ENCODE measurements at places on chromosomes 3 and 15.

DNA sequence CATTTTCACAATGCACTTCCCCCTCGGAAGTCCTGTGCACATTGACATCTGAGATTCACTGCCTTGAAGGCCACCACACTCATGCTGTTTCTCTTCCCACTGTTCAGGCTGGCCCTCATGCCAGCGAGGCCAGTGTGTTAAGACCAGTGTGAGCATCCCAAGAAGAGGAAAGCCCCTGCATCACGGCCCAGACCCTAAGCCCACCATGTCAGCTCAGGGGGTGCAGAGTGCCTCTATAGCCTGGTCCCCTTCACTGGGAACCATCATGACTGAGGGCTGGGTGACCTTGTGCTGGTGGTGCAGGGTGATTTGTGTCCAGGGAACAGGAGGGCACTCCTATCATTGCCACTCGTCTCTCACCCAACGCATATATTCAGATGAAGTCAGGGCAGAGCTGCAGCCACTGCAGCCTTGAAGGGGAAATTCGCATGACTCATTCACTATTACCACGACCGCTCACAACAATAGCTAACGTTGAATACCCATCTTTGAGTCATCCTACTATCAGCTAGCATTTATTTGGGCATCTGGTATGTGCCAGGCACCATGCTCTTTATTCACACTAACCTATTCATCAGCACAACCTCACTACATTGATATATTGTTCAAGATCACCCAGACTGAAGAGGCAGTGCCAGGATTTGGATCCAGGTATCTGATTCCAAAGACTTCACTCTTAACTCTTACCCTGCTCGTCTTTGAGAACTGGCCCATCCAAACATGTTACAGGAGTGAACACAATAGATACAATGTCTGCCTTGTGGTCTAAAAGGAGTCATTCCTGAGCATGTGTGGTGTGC is 58.8 kb upstream of the SLC6A11 start:
- DNase-seq: no peak

DNA sequence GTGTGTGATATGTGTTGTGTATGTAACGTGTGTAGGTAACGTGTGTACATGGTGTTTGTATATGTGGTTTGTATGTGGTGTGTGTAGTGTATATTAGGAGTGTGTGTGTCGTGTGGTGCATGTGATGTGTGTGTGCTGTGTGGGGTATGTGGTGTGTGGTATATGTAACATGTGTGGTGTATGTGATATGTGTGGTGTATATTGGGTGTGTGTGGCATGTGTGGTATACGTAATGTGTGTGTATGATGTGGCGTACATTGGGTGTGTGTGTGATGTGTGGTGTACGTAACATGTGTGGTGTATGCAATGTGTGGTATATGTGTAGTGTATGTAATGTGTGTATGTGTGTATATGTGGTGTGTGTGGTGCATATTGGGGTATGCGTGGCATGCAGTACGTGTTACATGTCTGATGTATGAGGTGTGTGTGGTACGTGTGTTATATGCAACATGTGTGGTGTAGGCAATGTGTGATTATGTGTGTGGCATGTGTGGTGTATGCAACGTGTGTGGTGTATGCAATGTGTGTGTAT is 41.2 kb downstream of the ARRDC4 start:
- DNase-seq: no peak

DNA sequence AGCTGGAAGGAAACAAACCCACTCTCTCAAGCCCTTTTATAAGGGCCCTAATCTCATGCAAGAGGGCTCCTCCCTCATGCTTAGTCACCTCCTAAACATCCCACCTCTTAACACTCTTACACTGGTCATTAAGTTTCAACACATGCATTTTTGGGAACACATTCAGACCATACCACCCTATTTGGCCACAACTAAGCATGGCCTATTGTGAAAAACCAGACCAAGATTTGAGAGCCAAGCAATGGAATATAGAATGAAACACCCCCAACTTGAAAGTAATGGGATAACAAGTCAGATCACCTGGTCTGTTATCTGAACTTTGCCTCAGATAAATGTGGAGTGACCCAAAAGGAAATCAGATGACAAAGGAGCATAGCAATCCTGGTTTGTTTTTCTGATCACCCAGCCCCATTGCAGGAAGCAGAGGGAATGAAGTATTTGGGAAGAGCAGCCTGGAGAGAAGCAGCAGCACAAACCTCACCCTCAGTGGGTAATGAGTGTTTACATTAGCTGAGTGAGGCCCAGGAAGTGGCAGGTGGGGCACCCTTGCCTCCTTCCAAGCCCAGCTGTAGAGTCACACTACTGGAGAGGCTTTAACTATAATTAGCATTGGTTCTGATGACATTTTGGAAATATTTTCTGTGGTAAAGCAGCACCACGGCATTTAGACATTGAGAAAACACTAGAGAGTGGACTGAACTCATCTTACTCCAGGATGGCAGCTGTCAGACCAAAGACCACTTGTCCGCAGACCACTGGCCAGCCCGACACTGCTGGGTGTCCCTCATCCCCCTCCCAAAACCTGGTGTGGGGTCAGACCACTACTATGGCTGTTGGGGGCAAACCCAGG is 48.8 kb upstream of the PRTG start:
- no peak for DNase-seq

GRCh38 chr3:98185180-98185579 is 18.7 kb downstream of the OR5H15 start:
- DNase-seq: no peak

- no peak for DNase-seq
Observed at GRCh38 chr3:133691273-133692107, 29.7 kb upstream of the TOPBP1 start.

DNA sequence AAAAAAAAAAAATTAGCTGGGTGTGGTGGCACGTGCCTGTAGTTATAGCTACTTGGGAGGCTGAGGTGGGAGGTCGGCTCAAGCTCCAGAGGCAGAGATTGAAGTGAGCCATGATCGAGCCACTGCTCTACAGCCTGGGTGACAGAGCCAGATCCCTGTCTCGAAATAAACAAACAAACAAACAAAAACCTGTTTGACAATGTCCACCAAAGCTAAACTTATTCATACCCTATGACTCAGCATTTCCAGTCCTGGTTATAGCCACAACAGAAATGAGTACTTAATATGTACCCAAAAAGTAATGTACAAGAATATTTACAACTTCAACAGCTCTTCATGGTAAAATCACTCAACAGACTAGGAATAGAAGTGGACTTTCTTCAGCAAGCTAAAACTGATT is 31.1 kb downstream of the SERP1 start:
- no peak for DNase-seq

DNA sequence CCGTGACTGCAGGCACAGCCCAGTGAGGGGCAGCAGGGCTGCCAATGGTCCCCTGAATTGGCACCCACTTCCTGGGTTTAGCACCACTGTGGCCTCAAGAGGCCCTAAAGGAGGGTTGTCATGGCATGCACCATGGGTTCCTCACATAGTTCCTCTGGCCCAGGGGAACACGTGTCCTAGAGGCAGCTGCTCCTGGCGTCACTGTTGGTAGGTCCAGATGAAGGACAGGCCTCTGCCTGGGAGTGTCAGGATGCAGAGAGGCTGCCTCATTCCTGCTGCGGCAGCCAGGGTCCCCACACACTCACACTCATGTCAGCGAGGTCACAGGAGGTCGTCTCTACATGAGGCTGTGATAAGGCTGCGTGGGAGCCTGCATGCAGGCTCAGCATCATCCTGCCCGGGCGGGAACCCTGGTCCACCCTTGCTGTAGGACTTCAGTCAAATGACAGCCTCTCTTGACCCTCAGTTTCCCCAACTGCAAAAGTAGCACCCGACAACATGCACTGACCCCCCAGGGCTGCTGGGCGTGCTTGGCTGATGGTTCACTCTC is 26.1 kb upstream of the SFMBT1 start:
- no peak for DNase-seq

- DNase-seq: no peak
Observed at GRCh38 chr3:134707908-134708597, 57.2 kb upstream of the KY start.

DNA sequence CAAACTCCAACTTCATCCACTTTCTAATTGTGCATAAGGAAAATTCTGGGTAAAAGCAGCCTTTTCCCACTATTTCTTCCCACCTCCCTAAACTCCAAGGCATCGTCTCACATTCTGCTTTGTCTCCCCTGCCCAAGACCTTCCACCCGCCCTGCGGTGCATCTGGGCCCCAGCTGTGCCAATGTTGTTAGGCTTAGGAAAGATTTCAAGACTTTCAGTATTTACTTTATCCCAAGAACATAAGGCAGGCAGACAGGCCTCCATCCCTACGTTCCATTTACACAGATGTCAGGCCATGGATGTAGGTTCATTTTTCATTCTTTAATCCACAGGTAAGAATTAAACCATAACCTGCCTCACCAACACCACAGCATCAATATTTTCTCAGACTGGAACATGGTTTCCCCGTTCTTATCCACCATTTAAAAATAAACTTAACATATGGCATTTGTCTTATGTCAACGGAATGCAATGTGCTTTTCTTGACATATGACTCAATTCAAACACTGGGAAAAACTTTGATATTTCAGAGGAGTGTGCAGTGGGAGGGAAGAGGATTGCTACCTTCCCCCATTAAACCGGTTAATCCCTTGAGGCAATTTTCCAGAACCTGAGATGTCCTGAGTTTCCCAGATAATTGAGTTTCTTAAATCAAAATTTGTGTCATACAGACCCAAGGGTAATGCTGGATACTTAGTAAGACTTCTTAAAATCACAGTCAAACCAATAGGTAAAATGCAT is 238.0 kb upstream of the LRIG1 start:
- DNase-seq: no peak

GRCh38 chr3:71103430-71103921 is 480.1 kb downstream of the FOXP1 start:
- DNase-seq: no peak

GRCh38 chr3:72538070-72538745 is 310.0 kb downstream of the SHQ1 start:
- DNase-seq: no peak
